Head of caudate nucleus (tissue), 42 donors: ENCODE measurements at places on chromosomes 4 and X.
A peak's percentile ranks its signal among the peaks of the same experiment; 100 is the strongest.

DNA sequence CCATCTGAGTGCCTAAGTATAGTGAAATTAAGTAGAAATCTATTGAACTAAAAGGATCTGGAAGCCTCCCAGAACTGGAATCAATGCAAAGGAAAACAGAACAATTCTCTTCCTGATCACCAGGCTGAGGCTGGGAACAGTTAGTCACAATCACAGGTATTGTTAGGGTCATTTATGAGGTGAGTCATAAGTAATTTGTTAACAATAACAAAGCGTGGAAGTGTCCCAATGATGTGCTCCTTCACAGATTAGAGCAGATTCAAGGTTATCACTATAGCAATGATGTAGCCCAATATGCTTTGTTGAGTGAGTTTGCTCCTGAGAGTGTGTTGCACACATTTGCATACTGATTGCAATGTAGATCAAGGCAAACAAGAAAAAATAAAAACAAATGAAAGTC lies 228.1 kb downstream of the ZNF674 start:
- DNase-seq, result no peak

DNA sequence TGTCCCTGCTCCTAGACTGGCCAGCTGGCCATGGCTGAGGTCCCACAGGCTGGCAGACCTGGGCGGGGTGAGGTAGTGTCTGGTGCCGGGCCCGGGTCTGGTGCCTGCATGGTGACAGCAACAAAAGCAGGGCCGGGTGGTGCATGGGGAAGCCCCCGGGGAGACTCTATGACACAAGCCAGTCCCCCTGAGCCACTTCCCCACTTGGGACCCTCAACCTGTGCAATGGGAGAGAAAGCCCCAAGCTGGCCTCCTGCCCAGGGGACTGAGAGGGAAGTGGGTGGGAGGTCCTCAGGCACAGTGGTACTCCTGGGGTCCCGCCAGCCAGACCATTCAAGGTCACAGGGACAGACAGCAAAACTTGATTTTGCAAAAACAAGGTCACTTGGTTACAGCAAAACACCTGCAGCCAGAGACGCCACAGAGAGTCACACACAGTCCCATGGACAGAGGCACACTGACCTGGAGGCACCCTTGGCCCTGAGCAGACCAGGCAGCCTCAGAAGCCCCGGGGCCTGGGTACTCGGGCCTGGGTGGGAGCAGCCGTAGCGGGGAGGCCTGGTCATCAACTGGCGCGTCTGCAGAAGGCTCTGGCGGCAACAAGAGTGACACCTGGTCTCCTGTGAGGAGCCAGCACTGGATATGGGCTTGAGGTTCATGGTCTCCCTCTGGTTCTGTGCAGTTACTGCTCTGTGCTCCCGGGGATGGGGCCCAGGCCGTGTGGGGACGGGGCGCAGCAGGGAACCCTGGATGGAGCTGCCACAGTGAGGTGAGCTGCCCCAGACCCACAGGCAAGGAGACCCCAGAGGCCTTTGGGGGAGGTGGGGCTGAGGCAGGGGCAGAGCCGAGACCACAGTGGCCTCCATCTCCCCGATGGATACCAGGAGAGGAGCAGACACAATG lies 60.6 kb downstream of the HTRA3 start:
- no peak for DNase-seq

DNA sequence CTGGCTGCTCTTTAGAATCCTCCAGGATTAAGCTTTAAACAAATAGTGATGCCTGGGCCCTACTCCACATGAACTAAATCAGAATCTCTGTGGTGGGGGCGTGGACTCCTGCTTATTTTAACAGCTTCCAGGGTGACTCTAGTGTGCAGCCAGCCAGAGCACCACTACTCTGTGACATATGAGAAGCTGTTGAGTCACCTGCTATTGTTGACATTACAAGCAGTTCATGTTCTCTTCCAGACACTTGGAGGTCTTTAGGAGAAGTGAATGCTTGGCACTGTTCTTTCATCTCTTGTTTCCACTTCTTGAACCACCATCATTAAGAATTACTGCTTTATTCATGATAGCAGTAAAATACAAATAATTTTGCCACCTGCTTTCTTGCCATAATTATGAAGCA lies 426 bp upstream of the C4orf51 start:
- DNase-seq, result peak; percentile 4

GRCh38 chrX:34521563-34521962 lies 135.5 kb downstream of the TMEM47 start:
- DNase-seq, result no peak

- no peak for DNase-seq
Measured at GRCh38 chr4:3307060-3307459, 14.2 kb downstream of the RGS12 start.

DNA sequence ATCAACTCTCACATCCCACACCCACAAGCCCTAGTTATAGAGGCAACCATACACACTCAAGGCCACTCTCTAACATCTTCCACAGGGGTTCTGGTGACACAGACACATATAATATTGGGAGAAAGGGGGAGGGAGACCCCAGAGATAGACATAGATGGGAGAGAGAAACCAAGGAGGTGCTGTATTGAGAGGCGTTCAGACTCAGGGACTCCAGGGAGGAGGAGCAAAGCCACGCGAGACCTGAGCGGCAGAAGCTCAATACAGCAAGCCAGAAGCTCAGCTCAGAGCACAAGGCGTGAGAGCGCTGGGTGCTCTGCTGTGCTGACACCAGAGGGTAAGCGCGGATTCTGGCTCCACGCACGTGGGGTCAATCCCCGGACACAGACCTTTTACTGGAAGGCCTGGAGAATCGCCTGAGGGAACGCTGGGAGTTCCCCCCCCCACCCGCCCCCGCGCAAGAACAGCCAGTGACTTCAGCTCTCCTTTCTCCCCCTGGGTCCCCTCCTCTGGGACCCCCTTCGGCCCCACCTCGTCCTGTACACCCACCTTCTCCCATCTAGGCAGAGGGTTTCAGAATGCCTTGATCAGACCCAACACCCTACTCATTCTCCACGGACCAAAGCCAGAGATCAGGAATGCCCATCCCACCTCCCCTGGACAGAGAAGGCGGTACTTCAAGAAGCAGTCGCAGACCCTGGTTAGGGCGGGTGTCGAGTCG lies 8.7 kb downstream of the MSX1 start:
- no peak for DNase-seq

DNA sequence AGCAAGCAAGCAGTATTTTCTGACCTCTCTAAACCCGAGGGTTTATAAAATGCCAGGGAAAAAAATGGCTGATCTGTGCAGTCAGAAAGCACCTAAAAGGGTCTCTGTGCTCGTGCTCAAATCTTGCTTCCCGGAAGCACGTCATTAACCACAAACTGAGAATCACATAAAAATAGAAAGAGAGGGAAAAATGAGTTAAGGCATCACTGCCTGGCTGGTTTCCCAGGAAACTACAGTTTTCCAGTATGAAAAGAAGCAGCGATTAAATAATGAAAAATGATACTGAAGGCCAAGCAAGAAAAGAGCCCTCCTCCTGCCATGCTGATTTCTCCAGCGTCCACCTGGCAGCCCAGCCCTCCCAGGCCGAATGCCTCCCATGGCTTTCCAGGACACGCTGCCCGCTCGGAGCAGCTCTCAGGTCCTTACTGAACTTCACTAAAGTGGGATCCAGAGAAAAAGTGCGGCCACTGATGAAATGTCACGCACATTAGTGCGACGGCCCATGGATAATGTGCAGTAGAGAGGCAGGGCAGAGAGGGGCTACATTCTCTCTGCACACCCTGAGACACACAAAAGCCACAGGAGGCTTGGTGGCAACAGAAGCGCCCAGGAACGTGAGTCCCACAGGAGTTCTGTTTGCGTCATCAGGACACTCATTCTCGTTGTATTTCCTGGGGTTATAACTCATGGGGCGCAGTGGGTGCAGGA lies 80.4 kb downstream of the WFS1 start:
- DNase-seq, result no peak

DNA sequence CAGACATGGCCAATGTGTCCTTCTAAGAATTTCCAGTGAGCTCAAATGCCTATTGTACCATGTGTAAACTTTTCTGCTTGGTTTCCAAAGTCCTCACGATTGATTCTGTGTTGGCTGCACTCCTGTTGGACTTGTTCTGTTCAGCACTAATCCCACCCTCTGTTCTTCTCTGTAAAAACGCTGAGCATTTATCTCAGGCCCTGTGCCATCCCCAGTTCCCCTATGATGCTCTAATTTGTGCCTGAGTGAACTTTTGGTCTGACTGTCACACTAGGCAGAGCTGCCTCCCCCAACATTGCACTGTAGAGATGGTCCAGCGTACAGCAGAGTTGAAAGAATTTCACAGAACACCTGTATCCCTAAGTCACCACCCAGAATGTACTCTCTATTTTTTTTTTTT lies 76.1 kb upstream of the STS start:
- no peak for DNase-seq

DNA sequence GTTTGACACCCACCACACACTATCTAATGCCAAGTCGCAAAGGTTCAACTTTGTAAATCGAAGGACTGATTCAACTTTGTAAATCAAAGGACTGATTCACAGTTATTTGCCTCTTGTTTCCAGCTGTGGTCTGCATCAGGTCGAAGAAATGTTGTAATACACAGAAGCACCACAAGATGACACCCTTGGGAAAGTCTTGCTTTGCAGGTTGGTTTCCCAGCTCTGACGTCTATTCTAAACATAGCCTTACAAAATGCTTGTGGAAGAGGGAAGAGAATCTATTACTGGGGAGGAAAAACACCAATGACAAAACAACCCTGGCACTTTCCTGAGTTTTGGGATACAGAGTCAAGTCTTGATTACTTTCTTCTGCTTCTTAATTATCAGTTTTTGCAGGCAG lies 35.3 kb downstream of the SUPT20HL1 start:
- DNase-seq, result peak; percentile 74

DNA sequence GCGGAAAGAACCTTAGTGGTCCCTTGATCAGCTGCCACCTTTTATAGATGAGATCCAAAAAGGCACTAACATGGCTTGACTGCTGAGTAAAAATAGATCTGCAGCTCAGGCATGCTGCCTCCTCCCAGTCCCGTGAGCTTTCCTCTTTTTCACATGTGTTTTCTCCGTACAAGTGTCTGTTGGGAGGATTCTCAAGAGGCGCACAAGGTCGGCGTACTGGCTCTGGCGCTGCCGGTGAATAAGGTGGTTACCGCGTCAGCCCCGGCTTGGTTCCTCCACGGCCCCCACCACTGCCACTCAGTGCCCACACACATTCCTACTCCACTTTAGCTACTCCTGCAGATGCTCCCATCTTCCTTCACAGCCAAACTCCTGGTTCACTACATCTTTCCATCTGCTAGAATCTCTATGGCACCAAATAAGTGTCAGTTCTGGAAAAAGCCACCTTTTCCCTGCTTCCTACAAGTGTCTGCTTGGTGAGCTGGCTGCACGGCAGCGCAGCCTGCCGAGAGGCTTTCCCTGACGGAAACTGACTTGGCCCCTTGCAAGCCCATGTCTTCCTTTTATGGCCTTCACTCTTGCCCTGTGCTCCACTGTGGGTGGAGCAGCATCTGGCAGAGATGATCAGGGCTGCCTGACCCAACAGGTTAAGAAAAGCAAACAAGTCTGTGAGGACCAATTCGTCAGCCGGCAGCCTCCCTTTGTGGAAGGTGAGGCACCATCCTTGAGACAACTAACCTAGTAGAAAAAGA lies 99.8 kb downstream of the KLHL8 start:
- peak; percentile 19 for DNase-seq

- no peak for DNase-seq
Measured at GRCh38 chrX:10602646-10603045, 17.7 kb downstream of the MID1 start.

DNA sequence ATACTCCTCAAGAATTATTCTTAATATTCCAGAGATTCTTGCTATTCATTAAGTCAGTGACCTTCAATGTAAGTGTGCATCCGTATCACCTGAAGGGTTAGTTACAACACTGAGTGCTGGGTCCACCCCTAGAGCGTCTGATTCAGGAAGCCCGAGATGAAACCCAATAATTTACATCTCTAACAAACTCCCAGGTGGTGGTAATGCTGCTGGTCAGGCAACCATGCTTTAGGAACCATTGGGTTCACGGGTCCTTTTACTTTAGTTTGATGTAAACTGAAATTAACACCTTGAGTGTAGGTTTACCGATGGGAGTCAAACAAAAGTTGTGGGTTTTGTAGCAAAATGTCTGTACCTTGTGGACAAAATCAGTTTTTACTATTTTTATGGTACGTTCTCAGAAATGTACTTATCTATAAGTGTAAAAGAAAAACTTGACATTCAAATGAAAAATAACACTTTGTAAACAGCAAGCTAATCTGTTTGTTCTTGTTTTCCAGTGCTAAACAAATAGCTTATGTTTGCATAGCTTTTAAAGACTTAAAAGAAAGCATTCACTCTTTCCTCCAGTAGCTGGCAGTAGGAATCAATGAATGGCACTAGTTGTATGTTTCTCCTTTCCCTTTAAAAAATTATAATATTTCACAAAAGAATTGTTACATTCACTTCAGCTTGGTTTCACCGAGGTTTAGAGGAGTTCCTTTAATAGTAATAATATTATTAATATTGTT lies 32.7 kb downstream of the ACE2 start:
- DNase-seq, result no peak

- no peak for DNase-seq
Measured at GRCh38 chr4:39961311-39961877, 16.3 kb downstream of the PDS5A start.

DNA sequence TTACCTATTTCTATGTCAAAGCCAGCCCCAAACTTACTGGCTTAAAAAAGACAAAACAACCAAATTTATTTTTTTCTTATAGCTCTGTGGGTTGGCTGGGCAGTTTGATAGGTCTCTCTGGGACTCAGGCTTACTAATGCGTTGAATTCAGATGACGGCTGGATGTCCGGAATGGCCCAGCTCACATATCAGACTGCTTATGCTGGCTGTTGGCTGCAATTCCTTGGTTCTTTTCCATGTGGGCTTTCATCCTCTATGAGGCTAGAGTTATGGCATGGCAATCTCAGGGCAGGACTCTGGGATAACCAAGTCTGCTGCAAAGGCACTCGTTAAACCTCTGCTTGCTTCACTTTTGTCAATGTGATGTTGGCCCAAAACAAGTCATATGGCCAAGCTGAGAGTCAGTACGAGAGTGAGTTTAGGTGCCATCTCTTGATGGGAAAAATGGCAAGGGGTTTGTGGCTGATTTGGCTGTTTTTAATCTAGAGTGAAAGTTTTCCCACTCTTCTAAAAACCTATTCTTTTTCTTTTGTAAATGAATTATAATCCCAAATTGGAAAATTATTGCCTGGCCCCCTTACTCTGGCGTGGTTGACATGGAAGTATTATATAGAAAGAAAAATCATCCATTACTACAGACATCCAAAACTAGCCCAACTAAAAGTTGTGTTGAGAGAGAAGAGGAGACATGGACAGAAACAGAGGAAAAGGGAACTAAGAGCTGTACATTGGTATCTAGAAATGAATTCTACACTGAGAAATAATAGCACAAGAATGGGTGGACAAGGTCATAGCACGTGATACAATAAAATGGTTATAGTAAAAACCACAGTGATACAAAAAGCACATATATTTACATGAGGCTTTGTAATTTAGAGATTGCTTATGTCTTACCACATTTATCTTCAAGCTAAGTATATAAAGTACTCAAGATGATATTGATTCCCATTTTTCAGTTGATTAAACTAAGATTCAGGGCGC lies 6.6 kb downstream of the PRIMPOL start:
- DNase-seq, result no peak

DNA sequence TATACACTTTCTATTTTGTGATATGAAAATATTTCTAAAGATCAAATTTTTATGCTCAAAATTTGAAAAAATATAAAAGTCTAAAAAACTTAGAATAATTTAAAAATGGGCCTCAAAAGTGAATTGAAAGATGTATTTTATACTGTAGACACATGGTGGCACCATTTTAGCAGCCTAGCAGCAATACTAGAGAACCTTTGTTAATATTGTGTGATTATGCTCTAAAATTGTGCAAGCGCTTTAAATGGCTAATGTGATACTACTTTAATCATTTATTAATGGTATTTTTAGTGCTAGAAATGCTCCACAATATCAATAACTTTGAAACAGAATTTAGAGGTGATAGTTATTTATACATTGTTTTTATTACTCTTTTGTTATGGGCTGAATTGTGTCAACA lies 3.7 kb upstream of the GUF1 start:
- DNase-seq, result no peak
